ENCODE measurements at places on chromosomes 16 and 17. TPM values are rescaled to one million over a fixed set of nuclear protein-coding genes. Genes with fewer than 3 reads are reported as not detected.
A peak's percentile ranks its signal among the peaks of the same experiment; 100 is the strongest.

PLA2G15 gene
- total RNA-seq = 6.3 TPM

TLCD2 gene
- not detected for total RNA-seq

CTF1 gene
- total RNA-seq = 1.3 TPM

TP53I13 gene
- 79.3 TPM for total RNA-seq

FOXL1 gene
- not detected for total RNA-seq

KRT15 gene
- not detected for total RNA-seq

ZNF646 gene
- total RNA-seq = 35.7 TPM

THOC6 gene
- 24.9 TPM for total RNA-seq

DNA sequence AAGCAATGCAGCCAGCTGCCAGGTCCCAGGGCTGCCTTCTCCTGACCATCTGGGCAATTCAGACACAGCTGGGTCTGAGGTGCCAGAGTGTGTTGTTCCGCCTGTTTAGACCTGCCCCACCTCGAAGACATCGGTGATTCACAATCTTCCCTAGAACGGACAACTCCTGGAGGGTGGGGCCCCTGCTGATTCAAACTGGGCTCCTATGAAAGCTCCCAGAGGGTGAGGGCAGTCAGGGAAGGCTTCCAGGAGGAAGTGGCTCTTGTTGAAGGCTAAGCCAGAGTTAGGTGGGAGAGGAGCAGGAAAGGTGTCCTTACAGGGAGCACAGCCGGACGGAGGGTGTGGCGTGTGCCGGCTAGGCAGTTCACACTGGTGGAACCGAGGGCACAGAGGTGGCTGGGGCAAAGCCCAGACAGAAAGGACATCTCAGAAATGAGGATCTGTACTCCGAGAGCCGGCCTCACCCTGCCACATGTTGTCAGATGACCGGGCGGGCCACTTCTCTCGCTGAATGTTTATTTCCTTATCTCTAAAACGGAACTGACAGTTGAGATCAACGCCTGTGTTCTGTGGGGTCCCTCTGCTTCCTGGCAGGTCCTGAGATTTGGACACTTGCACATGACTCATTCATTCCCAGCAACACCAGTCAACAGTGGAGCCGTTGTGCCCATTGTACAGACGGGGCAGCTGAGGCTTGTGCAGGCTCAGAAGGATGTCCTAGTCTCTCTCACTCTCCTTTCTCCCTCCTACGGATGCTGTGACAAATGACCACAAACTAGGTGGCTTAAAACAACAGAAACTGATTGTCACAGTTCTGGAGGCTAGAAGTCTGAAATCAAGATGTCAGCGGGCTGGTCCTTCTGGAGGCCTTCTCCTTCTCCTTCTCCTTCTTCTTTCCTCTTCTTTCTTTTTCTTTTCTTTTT is 26.9 kb upstream of the LITAF start:
- H3K27me3 ChIP-seq = no peaks in the 10 kb centered on the region
- H3K4me1 ChIP-seq = peaks cover 18% of the 10 kb centered on the region
- peak overlapping the region; percentile 56 for H3K27ac ChIP-seq
- H3K36me3 ChIP-seq = no peaks in the 10 kb centered on the region
- no peak for DNase-seq

- no peaks in the 10 kb centered on the region for H3K27me3 ChIP-seq
- H3K4me3 ChIP-seq = peak overlapping the region; percentile 64
- H3K36me3 ChIP-seq = peaks cover 14% of the 10 kb centered on the region
- no peak for DNase-seq
- peaks cover 16% of the 10 kb centered on the region for H3K4me1 ChIP-seq
- H3K27ac ChIP-seq = peak overlapping the region; percentile 87
Observed at GRCh38 chr16:30532285-30533145, 2.1 kb downstream of the ZNF747 start.

DNA sequence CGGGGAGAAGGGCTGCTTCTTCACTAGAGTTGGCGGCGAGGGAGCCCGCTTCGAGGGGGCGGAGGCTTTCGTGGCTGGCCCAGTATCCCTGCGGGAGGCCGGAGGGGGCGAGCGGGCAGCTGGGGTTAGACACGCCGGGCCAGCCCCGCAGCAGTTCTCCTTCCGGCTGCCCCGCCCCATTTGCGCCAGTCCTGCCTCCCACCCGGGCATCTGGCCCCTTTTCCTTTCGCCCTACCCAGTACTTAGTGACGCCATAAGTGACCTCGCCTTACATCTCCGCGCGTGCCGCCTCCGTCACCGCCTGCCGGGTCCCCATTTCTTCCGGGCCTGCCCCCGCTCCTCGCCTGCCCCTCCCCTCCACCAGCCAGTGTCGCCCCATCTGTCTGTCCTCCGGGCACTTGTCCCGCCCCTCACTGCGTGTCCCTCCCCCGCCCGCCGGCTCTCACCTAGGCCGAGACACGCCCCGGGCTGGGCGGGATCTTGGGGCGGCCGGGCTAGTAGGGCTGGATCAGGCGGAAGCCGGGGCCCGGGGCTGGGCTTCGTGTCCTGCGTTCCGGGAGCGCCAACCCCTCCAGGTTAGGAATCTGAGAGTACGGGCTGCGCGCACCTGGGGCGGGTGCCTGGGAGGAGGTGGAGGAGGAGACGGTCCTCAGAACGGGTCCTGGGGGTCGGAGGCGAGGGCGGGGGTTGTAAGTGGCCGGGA is 14.3 kb downstream of the SPATA32 start:
- peak overlapping the region; percentile 99 for H3K27ac ChIP-seq
- H3K4me1 ChIP-seq = peaks cover 71% of the 10 kb centered on the region
- H3K4me3 ChIP-seq = peak overlapping the region; percentile 87
- H3K36me3 ChIP-seq = no peaks in the 10 kb centered on the region

- DNase-seq = no peak
- H3K4me1 ChIP-seq = peaks cover 16% of the 10 kb centered on the region
- no peaks in the 10 kb centered on the region for H3K36me3 ChIP-seq
- peaks cover 61% of the 10 kb centered on the region for H3K27me3 ChIP-seq
- H3K4me3 ChIP-seq = no peak overlapping the region
Observed at GRCh38 chr16:84367750-84368307, 509 bp upstream of the ATP2C2 start.

GRCh38 chr16:11030990-11031510 is 86.7 kb downstream of the CLEC16A start:
- peaks cover 12% of the 10 kb centered on the region for H3K4me1 ChIP-seq
- H3K27ac ChIP-seq = no peak overlapping the region
- H3K4me3 ChIP-seq = no peak overlapping the region
- H3K27me3 ChIP-seq = no peaks in the 10 kb centered on the region
- DNase-seq = no peak

DNA sequence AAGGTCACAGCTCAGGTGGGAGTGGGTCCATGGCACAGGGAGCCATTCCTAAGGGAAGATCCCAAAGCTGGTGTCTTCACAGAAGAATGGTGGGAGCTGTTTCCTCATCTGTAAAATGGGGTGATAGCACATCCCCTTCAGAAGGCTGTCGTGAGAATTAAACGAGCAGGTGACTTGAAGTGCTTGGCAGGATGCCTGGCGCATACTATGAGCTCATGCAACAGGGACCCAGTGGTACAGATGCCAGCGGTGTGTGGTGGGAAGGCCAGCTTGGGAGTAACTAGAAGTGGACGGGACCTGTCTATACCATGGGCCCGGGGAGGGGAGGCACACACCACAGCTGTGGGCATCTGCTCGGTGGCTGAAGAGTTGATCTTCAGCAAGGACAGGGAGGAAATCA is 189.3 kb upstream of the TNRC6C start:
- no peak overlapping the region for H3K27ac ChIP-seq
- no peaks in the 10 kb centered on the region for H3K36me3 ChIP-seq
- H3K4me3 ChIP-seq = no peak overlapping the region
- no peak for DNase-seq
- H3K27me3 ChIP-seq = no peaks in the 10 kb centered on the region

DNA sequence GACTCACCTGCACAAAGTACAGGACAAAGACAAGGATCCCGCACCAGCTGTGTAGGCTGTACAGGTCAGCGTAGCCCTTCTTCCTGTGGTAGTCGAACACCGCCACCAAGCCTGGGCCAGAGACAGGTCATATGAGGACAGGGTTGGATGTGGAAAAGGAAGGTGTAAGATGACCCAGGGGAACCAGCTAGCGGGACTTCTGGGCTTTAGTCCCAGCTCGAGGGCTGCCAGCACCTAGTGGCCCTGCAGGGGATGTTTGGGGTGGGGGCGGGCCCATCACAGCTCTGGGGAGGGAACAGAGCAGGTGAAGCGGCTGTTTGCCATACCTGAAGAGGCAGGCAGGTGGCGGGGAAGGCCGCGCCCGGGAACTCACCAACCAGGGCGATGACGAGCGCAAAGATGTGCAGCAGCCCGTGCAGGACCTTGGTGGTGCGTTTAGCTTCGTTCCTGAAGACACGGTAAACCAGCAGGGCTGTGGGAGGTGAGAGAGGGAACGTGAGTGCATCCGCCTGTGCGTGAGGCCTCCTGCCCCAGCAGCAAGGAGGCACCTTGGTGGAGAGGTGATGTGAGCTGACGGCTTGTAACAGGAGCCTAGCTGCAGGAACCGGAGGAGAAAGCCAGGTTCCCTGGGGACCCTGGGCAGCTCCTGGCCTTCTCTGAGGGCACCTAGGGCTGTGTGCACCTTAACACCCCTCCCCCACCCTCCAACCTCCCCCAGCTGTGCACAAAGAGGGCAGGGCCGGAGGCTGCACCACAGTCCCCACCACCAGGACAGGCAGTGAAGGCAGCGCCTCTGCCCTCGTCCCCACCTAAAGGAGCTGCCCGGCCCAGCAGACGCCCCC is 10.2 kb downstream of the CYB561 start:
- no peak for DNase-seq

GRCh38 chr17:59870482-59870881 is 22.3 kb downstream of the TUBD1 start:
- H3K27ac ChIP-seq = no peak overlapping the region
- no peak overlapping the region for H3K4me3 ChIP-seq
- H3K36me3 ChIP-seq = peaks cover 74% of the 10 kb centered on the region
- DNase-seq = no peak
- peaks cover 2% of the 10 kb centered on the region for H3K4me1 ChIP-seq

DNA sequence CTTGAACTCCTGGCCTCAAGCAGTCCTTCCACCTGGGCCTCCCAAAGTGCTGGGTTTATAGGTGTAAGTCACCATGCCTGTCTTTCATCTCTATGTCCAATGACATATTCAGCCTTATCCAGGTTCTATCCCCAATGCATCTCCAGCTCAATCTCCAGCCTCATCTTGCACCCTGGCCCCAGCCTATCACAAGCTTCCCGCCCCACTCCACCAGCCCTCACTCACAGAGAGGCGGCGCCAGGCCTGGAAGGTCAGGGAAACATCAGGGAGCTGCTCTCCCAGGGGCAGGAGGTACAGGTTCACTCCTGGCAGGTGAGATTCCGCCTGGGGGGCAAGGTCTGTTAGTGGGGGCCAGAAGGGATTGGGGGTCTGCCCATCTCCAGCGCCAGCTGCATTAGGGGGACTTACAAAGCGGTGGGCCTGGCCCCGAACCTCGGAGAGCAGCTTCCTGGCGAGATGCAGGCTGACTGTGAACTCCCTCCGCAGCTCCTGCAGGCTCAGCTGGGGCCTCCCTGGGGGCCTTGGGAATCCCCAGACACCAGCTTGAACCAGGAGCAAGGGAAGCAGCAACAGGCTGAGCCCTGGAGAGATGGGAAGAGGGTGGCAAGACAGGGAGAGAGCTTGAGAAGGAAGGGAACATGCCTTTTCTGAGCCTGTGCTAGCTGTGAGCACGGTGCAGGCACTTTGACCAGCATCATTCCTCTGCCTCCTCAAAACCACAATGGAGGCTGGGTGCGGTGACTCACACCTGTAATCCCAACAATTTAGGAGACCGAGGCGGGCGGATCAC is 3.0 kb downstream of the IL27 start:
- H3K4me3 ChIP-seq = no peak overlapping the region
- no peak overlapping the region for H3K27ac ChIP-seq

- H3K27ac ChIP-seq = peak overlapping the region; percentile 4
- no peak overlapping the region for H3K4me3 ChIP-seq
- no peaks in the 10 kb centered on the region for H3K27me3 ChIP-seq
- no peak for DNase-seq
- H3K4me1 ChIP-seq = peaks cover 4% of the 10 kb centered on the region
- peaks cover 14% of the 10 kb centered on the region for H3K36me3 ChIP-seq
Observed at GRCh38 chr17:60748204-60748603, 70.6 kb downstream of the BCAS3 start.

- DNase-seq = no peak
- no peak overlapping the region for H3K4me3 ChIP-seq
- H3K4me1 ChIP-seq = peaks cover 2% of the 10 kb centered on the region
- no peaks in the 10 kb centered on the region for H3K36me3 ChIP-seq
Observed at GRCh38 chr16:450385-450784, 24.9 kb downstream of the RAB11FIP3 start.

DNA sequence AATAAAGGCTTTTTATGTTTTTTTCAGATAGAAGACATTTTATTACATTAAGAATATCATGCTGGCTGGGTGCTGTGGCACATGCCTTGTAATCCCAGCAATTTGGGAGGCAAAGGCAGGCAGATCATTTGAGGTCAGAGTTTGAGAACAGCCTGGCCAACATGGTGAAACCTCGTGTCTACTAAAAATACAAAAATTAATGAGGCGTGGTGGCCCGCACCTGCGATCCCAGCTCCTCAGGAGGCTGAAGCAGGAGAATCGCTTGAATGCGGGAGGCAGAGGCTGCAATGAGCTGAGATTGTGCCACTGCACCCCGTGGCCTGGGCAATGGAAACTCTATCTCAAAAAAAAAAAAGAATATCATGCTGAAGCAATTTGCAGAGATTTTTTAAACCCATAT is 29.1 kb upstream of the HAPSTR1 start:
- H3K4me1 ChIP-seq = peaks cover 11% of the 10 kb centered on the region
- no peaks in the 10 kb centered on the region for H3K27me3 ChIP-seq
- DNase-seq = no peak
- H3K36me3 ChIP-seq = no peaks in the 10 kb centered on the region

DNA sequence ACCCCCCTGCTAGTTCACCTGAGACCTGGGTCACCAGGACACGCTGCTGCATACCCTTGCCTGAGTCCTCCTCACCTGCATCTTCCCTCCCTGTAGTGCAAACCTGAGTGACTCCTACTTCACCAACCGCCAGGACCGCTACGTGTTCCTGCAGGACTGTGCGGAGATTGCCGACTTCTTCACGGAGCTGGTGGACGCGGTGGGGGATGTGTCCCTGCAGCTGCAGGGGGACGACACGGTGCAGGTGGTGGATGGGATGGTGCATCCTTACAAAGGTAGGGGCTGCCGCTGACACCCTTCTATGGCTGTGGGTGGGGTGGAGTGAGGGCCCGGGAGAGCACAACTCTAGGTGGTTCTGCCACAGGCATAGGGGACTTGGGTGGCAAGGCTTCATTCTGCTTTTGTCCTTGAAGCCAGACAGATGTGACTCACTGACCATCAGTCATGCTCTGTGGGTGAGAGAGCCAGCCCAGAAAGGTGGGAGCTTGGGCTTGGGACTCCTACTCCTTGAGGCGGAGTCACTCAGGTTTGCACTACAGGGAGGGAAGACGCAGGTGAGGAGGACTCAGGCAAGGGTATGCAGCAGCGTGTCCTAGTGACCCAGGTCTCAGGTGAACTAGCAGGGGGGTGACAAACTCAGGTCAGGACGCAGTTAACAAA is 22.3 kb downstream of the PGS1 start:
- H3K27ac ChIP-seq = no peak overlapping the region
- no peak overlapping the region for H3K4me3 ChIP-seq
- H3K27me3 ChIP-seq = no peaks in the 10 kb centered on the region
- H3K4me1 ChIP-seq = peaks cover 9% of the 10 kb centered on the region
- H3K36me3 ChIP-seq = peaks cover 98% of the 10 kb centered on the region

- H3K27me3 ChIP-seq = peaks cover 42% of the 10 kb centered on the region
- H3K27ac ChIP-seq = no peak overlapping the region
- H3K4me1 ChIP-seq = no peaks in the 10 kb centered on the region
- H3K36me3 ChIP-seq = no peaks in the 10 kb centered on the region
Observed at GRCh38 chr17:37750768-37751475, 6.1 kb upstream of the HNF1B start.

- H3K4me3 ChIP-seq = no peak overlapping the region
- H3K4me1 ChIP-seq = peaks cover 51% of the 10 kb centered on the region
- no peaks in the 10 kb centered on the region for H3K27me3 ChIP-seq
- peak overlapping the region; percentile 44 for H3K27ac ChIP-seq
Observed at GRCh38 chr17:40315206-40315605, 6.2 kb downstream of the RARA start.

Data from naive thymus-derived CD8-positive, alpha-beta T cell (primary cell).